Pulmonary artery endothelial cell (primary cell): ENCODE measurements at places on chromosomes 11 and 22.

DNA sequence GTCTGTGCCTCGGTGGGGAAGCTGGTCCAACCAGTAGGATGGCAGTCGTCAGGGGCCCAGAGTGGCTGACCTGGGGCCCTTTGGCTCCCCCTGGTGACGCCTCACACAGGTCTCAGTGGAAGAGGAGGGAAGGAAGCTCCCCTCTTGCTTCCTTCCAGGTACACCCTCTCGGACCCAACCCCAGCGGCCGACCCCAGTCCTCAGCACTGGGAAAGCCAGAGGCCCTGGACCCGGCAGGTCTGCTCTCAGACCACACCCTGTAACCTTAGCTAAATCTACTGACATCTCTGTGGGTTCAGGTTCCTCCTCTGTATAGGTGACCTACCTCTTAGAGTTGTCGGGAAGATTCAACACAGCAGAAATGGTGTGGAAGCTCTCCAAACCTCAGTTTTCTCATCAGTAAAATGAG lies 3.4 kb upstream of the SCUBE1 start:
- DNase-seq, result no peak

GRCh38 chr11:12845739-12846358 lies 163.3 kb upstream of the RASSF10 start:
- no peak for DNase-seq

- DNase-seq, result no peak
Measured at GRCh38 chr11:1845561-1846452, 7.0 kb downstream of the TNNI2 start.

GRCh38 chr22:50684986-50685385 lies 12.4 kb downstream of the SHANK3 start:
- no peak for DNase-seq

DNA sequence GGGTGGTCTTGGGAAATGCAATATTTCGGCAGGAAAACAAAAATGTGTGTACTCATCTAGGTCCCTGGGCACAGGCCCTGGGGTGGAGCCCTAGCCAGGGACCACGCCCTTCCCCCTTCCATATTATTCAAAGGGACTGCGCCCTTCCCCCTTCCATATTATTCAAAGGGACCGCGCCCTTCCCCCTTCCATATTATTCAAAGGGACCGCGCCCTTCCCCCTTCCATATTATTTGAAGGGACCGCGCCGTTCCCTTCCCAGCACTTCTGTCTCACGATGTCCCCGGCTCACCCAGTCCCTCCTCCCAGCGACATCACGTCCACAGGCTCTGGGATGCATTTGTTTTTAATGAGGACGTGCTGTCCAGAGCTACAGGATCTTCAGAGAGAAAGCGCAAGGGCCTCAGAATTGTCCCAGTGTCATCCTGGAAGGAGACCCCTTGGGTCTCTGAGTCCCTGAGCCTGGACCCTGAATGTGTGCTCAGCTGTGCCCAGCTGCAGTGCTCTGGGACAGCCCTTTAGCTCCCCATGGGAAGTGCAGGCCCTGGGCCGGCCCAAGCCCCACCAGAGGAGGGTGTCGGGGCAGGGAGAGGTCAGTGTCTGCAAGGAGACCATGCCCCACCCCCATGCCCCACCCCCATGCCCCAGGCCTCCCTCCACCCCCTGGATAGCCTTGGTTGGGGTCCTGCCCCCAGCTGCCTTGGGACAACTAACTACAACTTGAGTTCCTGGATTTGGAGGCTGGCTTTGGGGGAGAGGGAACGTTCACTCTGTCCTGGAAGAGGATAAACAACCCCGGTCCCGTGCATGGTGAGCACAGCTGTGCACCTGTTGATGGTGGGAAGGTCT lies 810.0 kb downstream of the BRD1 start:
- DNase-seq, result no peak

- DNase-seq, result no peak
Measured at GRCh38 chr11:96875712-96876111, 485.9 kb downstream of the JRKL start.

GRCh38 chr11:8689726-8690255 lies 7.2 kb downstream of the RPL27A start:
- no peak for DNase-seq

- DNase-seq, result no peak
Measured at GRCh38 chr11:70354629-70355028, 43.7 kb upstream of the CTTN start.

DNA sequence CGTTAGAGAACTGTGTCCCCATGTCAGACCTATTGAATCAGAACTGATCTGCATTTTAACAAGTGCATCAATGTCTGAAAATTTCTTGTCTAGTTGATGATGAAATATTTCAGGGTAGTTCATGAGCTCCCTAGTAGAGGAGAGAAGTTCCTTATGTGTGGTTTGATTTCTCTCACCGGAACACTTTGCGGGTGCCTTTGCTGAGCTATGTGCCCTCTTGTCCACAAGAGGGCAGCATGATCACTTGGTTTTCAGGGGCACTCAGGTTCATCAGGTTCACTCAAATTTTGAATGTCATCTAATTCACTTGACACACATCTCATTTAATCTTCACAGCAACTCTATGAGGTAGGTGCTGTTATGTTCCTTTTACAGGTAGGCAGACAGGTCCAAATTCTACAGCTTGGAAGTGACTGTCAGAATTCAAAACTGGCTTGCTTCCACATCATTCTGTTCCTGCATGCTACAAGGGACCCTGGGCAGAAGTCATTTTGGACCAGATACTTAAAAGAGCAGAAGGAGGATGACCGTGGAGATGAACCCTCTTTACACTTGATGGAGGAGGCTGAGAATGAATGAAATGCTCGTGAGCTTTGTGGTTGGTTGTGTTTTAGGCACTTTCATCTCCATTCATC lies 55.6 kb downstream of the P4HA3 start:
- DNase-seq, result peak; percentile 15

- DNase-seq, result no peak
Measured at GRCh38 chr22:24156141-24156912, 25.0 kb upstream of the SUSD2 start.

- no peak for DNase-seq
Measured at GRCh38 chr22:33811208-33811607, 109.1 kb downstream of the LARGE1 start.

DNA sequence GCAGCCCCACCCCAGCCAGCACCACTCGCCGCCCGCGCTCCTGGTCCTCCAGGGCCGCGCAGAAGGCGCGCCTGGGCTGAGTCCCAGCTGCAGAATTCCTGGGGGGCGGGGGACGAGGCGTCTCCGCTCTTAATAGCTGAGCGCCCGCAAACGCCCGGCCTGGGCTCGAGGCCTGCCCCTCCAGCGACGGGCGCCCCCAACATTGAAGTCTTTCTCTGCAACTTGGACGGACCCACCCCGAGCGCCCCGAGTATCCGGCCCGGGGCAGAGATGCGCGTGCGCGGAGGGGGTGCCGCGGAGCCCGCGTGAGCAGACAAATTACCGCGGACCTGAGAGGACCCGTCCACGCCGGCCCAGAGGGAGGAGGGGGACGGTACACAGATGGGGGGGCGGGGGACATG lies 6.7 kb upstream of the SYT7 start:
- DNase-seq, result no peak

- no peak for DNase-seq
Measured at GRCh38 chr11:68770781-68771180, 19.5 kb upstream of the TESMIN start.
